ENCODE measurements at places on chromosomes 1 and 21.

DNA sequence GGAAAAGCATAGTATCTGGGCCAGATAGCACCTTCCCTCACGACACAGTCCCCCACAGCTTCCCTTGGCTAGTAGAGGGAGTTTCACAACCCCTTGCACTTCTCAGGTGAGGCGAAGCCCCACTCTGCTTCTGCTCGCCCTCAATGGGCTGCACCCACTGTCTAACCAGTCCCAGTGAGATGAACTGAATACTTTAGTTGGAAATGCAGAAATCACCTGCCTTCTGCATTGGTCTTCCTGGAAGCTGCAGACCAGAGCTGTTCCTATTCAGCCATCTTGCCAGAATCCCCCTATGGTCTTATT lies 243.2 kb upstream of the FAM78B start:
- DNase-seq = no peak

- DNase-seq = no peak
Observed at GRCh38 chr1:244778344-244778743, 57.1 kb upstream of the COX20 start.

- no peak for DNase-seq
Observed at GRCh38 chr1:27009601-27010197, 3.0 kb downstream of the TENT5B start.

GRCh38 chr1:34984793-34985608 lies at the start of gene TMEM35B:
TMEM35B (minus strand) TSS chr1:34985347; CDS start chr1:34985305, 42 bp downstream.
- DNase-seq = peak; percentile 92

- DNase-seq = peak; percentile 30
Observed at GRCh38 chr1:22861764-22862440, 110.8 kb downstream of the LACTBL1 start.

GRCh38 chr1:47859092-47859743 lies 138.0 kb downstream of the TRABD2B start:
- DNase-seq = no peak

DNA sequence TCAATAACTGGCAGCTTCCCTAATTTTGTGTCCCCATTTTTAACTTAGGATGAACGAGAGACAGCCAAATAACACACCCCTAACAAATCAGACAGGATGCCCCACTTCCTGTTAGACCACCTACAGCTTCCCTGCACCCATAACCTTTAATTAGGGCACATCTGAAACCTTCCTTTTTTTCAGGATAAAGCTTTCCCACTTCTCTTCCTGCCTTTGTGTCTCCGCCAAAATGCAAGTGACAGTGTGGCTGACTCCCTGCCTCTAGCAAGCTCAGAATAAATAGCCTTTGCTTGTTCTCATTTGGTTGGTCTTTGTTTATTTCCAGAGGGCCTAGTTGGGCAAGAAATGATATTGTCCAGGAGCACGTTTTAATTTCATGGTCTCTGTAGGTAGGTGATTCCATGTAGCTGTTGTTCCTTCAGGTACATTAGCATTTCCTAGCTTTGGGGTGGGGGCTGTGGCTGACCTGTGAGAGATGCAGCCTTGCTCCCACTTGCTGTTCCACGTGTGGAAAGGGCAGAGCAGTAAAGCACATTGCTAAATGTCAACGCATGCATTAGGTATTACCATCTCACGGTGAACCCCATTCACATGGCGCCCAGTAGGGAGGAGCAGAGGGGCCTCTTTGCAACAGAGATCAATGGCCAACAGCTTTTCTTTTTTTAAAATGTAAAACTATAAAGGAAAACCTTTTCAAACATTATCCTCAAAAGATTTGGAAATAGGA lies 154.9 kb downstream of the ST6GALNAC3 start:
- DNase-seq = no peak

- DNase-seq = no peak
Observed at GRCh38 chr1:114299331-114299975, 145.8 kb upstream of the SYT6 start.

DNA sequence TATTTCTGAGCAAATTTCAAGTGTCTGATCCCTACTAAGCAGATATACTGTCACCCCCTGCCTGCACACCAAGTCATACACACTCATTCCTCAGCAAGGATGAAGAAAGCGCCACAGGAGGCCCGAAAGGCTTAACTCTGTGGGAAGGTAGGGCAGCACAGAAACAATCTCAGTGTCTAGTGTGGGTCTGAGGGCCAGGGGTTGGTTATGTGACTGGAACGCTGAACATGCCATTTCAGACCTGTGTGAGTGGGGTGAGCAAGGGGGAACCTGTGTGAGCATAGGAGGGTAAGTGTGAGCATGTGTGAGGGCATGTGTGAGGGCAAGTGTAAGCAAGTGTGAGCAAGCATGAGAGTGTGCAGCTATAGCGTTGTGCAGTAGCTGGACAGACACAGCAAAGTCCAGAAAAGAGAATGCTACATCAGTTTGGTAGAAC lies 6.2 kb downstream of the ITPKB start:
- no peak for DNase-seq

DNA sequence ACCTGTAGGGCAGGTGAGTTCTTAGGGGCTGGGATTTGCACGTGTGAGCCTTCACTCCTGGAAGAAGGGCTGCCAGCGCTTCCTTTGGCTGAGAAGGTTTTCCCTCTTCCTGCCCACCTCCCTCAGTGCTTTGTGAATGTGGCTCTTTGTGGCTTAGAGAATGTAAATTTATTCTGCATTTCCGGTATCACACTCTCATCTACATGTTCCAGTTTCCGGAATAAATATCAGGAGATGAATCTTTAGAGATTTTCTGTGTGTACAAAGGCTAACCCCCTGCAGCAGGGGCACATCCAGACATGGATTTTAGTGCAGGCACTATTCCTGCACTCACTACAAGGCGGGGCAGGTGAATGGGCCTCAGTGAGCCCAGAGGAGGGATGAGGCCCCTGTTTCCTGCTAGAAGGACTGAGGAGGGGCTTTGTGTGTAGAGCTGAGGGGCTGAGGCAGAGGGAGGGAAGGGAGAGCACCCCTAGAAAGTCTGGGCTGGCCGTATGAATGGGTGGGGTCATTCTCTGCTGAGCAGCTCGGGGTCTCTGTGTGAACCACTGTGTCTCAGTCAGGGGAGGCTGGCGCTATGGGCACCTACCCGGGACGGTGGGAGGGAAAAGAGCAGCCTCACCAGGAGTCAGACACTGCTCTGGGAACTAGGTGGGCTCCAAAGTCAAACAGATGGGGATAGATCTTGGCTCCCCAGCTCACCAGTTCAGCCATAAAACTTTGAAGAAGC lies 207.5 kb downstream of the MATN1 start:
- DNase-seq = no peak

DNA sequence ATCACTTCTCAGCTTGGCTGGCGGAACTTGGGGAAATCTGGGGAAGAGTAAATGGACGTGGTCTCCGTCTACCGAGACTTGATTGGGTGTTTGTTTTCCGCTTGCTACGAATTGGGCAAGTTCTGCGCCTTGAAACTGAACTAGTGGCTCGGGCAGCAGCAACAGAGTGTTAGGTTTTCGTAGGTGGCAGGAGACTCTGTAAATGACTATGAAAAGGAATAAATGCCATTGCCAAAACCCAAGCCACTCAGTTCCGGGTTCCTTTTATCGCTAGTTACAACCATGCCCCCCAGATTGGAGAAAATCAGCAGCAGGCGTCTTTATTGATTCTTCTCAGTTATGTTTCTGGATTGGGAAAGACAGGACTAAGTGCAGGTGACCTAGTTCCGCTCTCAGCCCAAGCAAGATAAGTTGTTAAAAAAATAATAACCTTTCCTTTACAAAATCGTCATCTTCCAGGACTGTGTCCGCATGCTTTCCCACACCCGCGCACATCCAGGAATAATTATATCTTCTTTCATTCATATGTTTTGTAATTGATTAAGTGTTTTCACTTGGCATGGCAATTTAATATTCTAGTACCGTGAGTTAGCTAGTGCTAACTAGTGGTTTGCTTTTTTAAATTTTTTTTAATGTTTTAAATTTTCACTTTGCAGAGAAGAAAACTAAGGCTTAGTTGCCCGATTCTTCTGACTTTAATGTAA lies 3.4 kb downstream of the LHX9 start:
- peak; percentile 54 for DNase-seq

GRCh38 chr1:155070721-155071569 lies 7.4 kb downstream of the EFNA4 start:
- peak; percentile 79 for DNase-seq

DNA sequence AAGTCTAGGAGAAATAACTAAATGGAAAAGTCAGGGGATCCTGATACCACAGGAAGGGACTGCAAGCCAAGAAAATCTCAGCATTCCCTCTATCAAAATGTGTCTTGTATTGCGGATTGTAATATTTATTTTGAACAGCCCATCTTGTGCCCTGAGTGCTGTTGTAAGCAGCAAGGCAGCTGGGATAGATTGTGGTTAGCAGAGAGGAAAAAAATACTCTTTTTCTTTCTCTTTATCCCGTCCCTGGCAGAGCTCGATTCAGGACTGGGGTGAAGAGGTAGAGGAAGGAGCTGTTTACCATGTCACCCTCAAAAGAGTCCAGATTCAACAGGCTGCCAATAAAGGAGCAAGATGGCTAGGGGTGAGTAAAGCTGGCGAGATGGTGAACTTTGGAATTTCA lies 1.2 kb downstream of the RGL1 start:
- peak; percentile 69 for DNase-seq

DNA sequence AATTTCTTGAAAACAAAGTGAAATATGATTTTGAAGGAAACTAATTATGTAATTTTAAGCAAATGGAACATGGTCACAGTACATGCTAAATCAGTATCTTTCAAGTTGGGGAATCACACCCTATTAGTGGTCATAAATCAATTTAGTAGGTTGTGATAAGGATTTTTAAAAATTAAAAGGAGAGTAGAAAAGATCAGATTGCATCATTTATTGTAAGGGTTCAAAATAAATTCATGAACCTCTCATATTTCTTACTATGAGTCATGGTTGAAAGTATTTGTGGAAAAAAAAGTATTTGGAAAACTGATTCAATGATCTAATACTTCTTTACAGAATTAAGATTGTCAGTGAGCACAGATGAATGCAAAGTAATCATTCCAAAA lies 14.6 kb downstream of the ADSS2 start:
- DNase-seq = no peak
